ENCODE measurements at places on chromosomes 12 and 14.

GRCh38 chr14:61429316-61429715, 107.9 kb downstream of the PRKCH start:
- no peak for DNase-seq

DNA sequence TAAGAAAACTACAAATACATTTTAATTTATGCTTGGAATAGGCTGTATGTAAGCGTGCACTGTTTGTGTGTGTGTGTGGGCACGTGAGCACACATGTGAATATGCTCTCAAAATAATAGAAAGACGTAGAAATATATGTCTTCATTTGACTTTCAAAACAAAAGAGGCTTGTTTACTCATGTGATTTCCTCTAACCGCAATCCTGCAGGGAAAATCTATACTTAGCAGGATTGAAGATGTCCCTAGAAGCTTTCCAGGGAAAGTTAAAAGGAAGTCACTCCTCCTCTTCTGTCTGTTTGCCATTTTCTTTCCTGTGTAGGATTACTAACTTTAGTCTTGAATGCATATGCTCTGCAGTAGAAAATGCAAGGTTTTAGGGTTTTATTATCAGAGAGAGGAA, 404.7 kb downstream of the MDGA2 start:
- DNase-seq, result no peak

GRCh38 chr12:29024117-29024516, 125.0 kb upstream of the FAR2 start:
- DNase-seq, result no peak

- DNase-seq, result no peak
These were observed 53.9 kb downstream of the ETV6 start for GRCh38 chr12:11703378-11703777.

- DNase-seq, result no peak
These were observed 2.6 kb upstream of the PHC1 start for GRCh38 chr12:8911606-8912268.

DNA sequence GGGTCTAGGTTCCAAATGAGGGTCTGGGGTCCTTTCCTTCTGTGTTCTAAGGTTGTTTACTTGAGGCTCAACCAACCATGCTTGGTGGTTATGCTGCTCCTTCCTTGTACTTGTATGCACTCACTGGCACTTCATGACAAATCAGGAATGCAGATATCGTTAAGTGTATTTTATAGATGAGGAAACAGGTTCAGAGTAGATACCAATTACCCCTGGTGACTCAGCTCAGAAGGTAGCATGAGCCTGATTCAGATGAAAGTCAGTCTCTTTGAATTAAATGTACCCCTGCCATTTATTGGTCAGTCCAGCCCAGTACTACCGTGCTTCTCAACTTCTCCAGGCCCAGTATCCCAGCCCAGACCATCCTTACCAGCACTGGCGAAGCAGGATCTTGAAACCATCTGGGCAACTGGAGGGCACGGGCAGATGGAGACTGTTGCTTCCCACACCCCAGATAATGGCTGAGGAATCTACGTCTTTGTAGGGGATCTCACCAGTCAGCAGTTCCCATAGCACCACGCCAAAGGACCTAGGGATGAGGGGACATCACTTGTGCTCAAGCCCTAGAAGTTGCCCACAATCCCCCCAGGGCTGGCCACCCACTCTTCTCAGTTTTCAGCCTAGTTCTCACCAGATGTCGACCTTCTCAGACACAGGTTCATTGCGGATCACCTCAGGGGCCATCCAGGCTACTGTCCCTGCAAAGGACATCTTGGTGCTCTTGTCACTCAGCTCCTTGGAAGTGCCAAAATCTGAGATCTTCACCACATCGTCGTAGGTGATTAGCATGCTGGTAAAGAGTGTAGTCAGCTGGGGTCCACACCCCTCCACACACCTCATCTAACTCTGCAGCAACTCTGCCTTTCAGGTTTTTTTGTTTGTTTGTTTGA, 14.3 kb downstream of the MAP3K12 start:
- DNase-seq, result no peak

DNA sequence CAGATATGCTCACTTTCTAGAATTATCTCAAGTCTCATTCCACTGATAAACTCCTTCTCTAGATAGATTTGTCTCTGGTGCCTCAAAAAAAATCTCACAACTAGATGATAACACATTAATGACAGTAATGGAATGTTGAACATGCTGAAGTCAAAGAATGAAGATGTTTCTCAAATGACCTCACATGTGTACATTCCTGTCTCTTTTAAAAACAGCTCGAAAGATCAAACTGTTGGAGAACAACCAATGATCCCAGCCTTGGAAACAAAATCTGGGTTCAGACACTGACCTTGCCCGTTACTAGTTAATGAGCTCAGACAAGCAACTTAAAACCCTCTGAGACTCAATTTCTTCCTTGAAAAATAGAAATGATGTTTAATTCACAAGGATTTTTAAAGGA, 44.7 kb upstream of the KCNJ8 start:
- no peak for DNase-seq

DNA sequence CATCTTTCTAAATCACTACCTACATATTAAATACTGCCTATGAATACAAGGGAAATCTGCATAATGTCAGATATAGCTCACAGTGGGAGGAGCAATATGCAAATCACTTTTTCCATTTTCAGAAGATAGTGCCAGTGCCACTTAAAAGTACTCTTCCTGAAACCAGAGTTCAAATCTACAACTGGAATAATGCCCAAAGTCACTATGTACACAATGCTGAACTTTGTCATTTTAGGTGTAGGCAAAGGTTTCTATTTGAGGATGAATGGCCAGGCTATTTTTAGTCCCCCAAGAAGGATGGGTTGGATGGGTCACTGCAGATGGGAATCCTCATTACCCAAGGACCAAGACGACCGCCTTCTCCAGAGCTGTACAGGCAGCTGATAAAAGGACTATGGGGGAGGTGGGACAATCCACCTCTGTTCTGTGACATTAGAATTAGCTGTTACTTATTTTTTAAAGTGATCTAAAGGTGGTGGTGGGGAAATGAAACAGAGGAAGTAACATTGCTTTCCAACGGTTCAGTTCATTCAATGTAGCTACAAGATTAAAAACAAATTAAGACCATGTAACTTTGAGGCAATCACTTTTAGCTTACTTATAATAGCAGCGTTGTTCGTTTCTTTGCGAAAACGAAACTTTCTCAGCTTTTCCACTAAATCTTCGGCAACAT, 5.6 kb downstream of the GMFB start:
- DNase-seq, result no peak

GRCh38 chr12:9237286-9237685, 29.1 kb upstream of the PZP start:
- no peak for DNase-seq

- DNase-seq, result no peak
These were observed 265.9 kb downstream of the ITPR2 start for GRCh38 chr12:26567126-26567525.

- DNase-seq, result no peak
These were observed 193.1 kb downstream of the LRFN5 start for GRCh38 chr14:41799817-41800216.

DNA sequence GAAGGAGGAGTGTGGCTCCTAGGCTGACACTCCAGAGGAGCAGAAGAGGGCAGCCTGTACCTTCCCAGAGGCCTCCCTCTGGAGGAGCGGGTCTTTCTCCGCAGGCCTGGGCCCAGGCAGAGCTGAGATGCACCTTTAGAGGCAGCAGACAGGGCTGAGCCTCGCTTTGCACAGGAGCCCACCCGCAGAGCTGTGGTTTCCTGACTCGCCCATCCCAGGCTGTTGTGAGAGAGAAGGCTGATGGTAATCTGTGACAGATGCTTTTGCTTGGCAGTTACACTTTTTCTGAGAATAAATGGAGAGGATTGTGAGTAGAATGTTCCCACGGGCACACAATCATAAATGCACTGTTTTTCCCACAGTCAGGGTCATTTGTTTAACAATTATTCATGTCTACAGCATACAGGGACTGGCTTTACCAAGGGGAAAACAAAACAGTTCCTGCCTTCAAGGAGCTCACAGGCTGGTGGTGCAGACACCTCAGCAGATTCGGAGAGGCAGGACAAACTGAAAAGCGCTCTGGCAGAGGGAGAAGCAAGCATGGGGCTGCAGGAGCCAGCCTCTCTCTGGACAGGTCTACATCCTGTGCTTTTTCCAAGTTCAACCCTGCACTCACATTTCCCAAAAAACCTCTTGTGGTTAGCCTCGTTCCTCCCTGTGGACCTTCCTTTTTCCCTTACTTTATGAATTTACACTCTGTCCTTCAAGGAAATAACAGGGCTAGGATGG, 13.9 kb downstream of the EVL start:
- DNase-seq, result no peak

DNA sequence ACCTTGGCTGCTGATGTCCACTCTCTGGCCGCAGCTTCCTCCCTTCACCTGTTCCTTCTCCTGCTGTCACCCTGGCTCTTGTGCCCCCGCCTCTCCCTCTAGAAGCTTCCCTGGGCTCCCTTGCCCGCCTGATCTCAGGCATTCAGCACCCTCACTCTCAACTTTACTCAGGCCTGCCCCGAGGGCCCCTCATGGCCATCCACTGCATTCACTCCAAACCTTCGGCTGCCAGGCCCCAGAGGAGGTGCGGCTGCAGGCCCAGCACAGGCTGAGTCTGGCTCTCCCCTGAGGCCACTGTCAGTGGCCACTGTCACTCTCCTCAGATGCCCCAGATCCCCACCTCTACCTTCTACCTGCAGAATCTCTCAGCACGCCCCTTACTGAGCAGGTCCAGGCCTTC, 183.9 kb downstream of the ZFP36L1 start:
- no peak for DNase-seq

DNA sequence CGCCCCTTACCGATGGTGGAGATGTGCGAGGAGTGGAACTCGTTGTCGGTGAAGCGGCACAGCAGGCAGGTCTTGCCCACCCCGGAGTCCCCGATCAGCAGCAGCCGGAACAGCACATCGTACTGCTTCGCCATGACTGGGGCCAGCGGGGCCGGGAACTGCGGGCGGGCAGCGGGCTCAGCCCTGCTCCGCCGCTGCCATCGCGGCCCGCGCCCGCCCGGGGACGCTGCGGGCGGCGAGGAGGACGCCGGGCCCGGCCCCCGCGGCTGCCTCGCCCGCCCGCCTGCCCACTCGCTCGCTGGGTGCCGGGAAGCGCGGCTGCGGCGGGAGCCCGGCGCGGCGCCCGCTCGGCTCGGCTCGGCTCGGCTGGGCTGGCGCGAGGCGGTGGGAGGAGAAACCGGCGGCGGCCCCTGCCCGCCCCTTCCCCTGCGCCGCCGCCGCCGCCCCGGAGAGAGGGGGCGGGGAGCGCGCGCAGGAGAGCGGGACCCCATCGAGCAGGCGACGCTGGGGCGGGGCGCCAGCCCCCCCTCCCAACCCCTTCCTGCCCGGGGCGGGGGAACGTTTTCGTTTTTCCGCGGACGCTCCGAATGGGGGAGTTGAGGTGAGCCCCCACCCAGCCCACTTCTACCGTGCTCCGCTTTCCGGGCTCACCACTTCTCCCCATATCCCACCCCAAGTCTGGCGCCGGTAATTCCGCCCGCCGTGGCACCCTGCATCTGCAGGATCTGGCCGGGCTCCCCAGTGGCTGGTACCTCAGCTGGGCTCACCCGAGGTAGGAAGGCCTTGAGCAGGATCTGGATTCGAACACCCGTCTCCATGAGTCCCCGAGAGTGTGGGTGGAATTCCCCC, at the start of gene RAB15:
Gene RAB15 (minus strand): TSS at position 394 of the 849 bp plus-strand sequence. CDS start 260 bp downstream, at position 134.
- DNase-seq, result no peak

GRCh38 chr14:72685456-72685855, 208.4 kb downstream of the DPF3 start:
- DNase-seq, result no peak

GRCh38 chr14:34650786-34651584, 21.0 kb upstream of the SNX6 start:
- DNase-seq, result no peak

- DNase-seq, result no peak
These were observed 102.1 kb downstream of the DYRK2 start for GRCh38 chr12:67750513-67751183.

DNA sequence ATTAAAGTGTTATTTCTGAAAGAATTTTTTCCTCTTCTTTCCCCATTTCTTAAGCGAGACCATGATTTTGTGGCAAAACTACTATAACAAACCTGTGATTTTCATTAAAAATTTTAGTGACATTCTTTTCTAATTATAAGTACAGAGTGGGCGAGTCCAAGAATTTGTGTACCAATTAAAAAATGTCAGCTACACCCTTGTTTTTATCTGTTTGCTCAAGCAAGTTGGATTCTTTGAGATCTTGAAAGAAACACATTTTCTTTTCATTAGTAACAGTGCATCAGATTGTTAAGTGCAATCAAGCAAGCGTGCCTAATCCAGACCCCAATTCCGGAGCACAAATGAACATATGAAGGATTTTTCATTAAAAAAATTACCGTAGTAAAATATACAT, 338.8 kb upstream of the DDHD1 start:
- no peak for DNase-seq

GRCh38 chr14:64502456-64502855, 1.2 kb downstream of the ZBTB25 start:
- no peak for DNase-seq

DNA sequence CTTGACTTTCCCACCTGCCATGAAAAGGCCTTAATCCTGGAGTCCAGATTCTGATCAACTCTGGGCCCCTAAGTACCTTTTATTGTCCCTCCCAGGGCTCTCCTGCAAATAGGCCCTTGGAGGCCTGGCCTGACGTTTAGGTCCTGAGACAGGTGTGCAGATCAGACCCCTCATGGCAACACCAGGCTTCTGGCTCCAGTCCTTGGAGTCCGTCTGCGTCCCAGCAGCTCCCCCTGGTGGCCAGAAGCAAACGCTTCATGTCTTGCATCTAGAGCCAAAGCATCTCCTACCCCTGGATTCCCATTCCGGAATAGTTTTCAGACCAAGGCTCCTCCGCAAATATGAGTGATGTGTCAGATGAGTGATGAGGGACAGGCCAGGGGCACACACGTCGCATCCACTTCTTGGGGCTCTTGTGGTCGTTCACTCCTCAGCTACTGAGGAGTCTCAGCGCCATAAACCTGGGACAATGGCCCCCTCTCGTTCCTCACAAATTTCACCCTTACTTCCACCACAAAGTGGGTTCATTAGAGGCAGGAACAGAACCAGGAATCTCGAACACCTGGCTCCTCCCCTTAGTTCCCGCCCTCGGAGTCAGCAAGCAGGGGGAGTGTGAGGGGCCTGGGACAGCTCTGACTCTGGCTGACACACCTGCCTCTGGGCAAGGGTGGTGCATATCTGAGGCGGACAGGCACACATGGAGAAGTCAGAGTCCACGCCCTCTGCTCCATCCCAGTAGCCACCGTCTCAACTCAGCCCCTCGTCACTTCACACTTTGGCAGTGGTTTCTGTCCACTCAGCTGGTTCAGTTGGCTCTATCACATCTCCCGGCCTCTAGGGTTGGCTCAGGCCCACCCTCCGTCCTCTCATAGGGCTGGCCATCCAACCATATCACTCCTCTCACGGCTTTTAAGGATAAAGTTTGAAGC, 77.9 kb upstream of the PWP1 start:
- DNase-seq, result peak; percentile 57

GRCh38 chr12:95182868-95183415, 34.3 kb downstream of the FGD6 start:
- peak; percentile 3 for DNase-seq

All from stimulated activated naive B cell treated with anti-CD40 and anti-IgM and Interleukin-4, amounts not matched to agents 10 μg/mL and 1 μg/mL and 100 μg/mL, for 72 hours (primary cell).